ENCODE measurements at places on chromosomes 6 and 20.
A peak's percentile ranks its signal among the peaks of the same experiment; 100 is the strongest.

- no peak for DNase-seq
These were observed 5.0 kb upstream of the GDF5 start for GRCh38 chr20:35443003-35443402.

GRCh38 chr6:169831450-169832246 lies 80.2 kb downstream of the ERMARD start:
- peak; percentile 46 for DNase-seq

GRCh38 chr6:53585208-53585900 lies 40.5 kb upstream of the GCLC start:
- DNase-seq: no peak

DNA sequence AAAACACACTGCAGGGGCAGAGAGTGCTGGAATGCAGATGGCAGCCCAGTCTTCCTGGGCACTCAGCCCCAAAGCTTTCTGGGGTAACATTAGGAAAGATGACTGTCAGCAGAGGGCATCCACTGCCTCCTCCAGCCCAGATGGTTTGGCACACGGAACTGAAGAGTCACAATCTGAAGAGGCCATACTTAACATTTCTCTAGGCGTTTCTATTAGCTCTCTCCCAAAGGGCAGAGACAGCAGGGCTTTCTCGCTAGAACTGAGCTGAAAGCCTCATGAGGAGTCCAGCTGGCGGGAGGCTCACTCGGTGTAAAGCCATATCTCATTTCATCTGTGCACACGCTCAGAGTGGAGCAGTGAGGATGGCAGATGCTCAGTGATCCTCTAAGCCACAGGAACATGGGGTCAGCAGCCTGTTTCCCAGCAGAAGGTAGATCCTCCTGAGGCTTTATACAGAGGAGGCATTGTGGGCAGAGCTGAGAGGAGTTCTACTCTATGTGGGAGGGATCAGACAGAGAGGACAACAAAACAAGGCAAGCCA lies 28.1 kb downstream of the ALDH8A1 start:
- DNase-seq: no peak

- no peak for DNase-seq
These were observed 39.0 kb downstream of the GMPR start for GRCh38 chr6:16277101-16277981.

DNA sequence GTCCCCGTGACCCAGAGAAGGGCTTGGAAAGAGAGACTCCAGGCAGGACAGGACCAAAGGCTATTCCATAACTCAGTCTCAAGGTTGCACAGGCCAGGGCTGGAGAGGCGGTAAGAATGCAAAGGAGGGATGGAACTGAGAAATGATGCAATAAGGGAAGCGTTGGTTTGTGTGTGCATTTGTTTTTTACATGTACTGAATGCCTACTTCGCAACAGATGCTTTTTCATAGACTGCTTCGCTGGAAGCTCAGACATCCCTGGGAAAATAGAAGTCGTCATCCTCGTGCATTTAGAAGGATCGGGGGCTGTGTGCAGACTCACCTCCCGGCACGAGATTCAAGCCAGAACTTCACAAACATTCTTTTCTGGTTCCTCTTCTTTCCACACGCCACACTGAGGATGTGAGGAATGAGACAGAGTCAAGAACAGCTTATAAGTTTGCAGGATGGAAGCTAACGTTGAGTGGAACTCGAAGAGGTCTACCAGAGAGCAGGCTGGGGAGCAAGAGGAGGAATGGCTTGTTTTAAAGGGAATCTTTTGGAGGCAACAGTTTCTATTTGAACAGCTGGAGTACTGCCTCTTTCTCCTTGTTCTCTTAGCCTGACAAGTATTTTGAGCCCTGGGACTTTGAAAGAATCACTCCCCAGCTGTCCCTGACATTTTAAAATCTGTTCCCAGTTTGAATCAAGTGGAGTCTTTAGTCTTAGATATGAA lies 19.3 kb upstream of the LY86 start:
- DNase-seq: no peak

GRCh38 chr20:11377761-11378160 lies 539.9 kb upstream of the BTBD3 start:
- DNase-seq: no peak

DNA sequence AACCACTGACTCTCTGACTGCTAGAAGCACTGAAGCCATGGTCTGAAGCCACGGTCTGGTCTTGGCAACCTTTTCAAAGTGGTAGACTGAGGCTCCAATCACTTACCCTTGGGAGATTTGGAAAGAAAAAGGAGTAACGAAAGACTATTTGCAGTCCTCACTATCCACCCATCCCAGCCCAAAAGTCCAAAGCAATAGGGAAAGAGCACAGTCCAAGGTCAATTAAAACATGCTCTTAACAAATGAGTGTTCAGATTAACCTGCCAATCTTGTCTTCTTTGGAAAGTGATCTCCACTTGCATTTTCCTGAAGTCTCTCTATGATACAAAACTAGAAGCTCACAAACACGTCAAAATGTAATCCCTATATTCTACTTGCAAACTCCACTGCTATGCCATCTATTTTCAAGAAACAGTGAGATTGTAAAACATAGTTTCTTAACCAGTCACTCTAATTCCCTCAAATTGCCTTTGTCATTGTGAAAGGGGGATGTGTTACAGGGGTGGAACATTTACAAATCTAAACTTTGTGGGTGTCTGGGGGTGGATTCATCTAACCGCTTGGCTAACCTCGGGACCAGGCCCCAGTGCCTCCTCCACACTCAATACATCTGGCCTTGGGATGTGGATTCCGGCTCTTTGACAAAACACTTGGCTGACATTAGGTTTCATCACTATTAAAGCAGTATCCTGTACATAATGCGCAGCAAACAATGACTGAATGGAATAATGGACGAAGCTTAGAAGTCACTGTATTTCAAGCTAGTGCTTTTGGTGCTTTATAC lies 56.4 kb downstream of the B4GALT5 start:
- no peak for DNase-seq

DNA sequence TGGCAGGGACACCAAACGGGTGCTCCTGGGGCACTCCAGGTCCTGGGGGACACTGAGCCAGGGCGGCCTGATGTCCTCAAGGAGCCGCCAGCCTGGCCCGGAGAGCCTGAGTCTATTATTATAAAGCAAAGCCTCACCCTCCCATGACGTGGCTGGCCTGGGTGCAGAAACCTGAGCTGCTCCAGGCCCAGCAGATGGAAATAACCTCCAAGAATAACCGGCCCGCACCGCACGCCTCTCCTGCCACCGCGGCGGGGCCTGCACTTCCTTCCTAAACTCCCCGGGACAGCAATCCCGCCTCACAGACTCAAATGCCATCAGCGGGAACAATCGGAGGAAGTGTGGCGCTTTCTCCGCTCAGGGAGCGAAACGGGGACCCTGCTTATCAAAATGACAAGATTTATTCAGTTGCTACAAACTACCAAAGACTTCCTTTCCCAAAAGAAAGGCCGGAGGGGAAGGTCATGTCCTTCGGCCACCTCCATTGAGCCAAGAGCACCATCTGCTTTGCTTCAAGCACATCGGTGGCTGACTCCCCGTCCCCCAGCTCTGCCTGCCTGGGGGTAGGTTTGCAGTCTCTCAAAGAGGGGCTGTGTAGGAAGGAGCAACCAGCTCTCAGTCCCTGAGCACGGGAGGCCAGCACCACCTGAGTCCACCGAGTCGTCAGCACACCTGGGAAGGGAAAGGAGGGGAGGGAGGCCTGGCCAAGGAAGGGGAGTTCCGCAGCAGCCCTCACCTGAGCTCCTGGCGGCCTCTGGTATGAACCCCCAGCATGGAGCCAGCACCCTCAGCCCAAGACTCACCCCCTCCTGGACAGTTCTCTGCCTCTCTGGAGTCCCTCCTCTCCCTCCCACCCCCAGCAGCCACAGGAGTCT lies 78.6 kb upstream of the QKI start:
- DNase-seq: no peak

- DNase-seq: no peak
These were observed 9.2 kb downstream of the PHF3 start for GRCh38 chr6:63644668-63645326.

DNA sequence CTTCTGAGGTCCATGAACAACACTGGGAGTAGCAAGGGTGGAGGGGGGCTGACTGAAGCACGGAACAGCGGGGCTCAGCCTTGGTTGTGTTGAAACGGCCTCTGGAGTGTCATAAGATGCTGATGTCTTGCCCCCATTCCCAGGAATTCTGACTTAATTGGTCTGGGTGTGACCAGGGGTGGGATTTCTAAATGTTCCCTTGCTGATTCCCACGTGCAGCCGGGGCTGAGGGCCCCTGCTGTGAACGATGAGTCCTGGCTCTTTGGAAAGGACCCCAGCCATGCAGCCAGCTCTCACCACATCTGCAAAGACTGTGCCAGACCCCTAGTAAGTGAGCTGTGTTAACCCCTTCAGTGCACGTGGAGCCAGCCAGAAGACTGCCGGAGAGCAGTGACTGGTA lies 28.6 kb upstream of the FAM50B start:
- DNase-seq: no peak

DNA sequence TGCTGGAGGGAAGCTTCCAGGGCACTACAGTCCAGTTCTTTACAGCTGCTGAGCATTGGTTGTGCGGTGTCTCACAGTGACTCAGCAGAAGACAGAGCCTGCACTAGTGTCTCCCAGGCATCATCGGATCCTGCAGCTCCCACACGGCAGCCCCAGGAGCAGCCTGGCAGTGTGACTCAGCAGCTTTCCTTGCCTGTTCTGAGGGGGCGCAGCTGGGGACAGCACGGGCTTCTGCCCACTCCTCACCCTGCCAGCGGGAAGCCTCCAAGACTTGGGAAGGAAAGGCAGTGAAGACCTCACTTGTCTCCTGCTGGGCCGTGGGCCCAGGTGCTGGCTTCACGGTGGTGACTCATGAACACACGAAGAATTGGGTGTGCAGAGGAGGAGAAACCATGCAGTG lies 165.4 kb downstream of the SYNDIG1 start:
- DNase-seq: no peak

- no peak for DNase-seq
These were observed 51.0 kb upstream of the IL20RA start for GRCh38 chr6:137095651-137096238.

- DNase-seq: no peak
These were observed 246.0 kb upstream of the SPTLC3 start for GRCh38 chr20:12762725-12763124.

- no peak for DNase-seq
These were observed 359.4 kb downstream of the CD83 start for GRCh38 chr6:14476793-14477531.

- DNase-seq: no peak
These were observed 586 bp upstream of the NQO2 start for GRCh38 chr6:2998998-2999617.

DNA sequence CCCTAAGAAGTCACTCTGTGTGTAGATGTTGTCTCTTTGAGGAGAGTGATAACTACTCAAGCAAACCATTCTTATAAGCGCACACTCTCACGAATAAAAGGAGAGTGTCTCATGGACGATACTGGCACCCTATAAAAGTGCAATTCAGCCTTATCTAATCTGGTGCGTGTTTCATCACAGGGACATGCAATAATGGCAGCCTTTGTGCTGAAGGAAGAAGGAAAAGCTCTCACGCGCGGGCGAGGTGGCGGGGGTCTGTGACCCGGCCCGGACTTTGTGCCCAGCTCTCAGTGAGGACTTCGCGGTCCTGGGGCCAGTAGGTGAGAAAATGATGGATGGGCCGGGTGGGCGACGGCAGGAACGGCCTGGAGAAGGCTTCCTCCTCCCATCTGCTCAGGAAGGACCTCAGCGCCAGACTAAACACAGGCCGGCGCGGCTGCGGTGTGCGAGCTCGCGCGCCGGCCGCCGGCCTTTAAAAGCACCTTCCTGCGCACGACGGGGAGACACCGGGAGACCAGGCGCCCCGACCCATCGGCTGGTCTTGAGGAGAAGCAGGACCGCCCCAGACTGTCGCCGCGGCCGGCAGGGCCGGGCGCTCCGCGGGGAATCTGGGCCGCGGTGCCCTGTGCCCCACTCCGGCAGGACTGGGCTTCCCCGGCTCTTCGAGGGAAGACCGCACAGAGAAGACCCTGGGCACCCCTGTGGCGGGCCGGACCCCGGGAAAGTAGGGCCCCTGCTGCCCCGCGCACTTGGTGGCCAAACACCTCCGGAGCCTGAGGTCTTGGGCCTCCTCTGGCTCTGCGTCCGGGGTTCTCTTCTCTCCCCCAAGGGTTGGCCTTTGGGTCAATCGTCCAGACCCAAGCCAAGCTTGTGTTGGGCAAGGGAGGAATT lies 8.3 kb upstream of the FOXC1 start:
- DNase-seq: no peak

DNA sequence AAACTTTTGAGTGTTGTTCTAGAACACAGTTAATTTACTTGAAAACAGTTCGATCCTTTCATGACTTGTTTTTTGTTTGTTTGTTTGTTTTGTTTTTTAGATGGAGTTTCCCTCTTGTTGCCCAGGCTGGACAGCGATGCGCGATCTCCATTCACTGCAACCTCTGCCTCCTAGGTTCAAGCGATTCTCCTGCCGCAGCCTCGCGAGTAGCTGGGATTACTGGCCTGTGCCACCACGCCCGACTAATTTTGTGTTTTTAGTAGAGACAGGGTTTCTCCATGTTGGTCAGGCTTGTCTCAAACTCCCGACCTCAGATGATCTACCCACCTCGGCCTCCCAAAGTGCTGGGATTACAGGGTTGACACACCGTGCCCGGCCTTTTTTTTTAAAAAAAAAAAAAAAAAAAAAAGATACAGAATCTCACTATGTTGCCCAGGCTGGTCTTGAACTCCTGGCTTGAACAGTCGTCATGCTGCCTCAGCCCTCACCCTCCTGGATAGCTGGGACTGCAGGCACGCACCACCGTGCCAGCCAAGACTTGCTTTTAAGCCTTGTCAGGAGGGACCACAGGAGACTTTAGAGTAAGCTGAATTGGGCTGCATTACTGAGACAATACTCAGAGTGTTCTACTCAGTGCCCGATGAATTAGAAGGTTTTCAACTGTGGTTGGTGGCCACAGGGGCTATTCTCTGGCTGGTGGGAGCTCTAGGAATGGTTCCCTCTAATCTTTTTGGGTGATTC lies 76.7 kb upstream of the SLC22A16 start:
- DNase-seq: no peak

- no peak for DNase-seq
These were observed 1.6 kb upstream of the NCOA7 start for GRCh38 chr6:125789167-125789566.

DNA sequence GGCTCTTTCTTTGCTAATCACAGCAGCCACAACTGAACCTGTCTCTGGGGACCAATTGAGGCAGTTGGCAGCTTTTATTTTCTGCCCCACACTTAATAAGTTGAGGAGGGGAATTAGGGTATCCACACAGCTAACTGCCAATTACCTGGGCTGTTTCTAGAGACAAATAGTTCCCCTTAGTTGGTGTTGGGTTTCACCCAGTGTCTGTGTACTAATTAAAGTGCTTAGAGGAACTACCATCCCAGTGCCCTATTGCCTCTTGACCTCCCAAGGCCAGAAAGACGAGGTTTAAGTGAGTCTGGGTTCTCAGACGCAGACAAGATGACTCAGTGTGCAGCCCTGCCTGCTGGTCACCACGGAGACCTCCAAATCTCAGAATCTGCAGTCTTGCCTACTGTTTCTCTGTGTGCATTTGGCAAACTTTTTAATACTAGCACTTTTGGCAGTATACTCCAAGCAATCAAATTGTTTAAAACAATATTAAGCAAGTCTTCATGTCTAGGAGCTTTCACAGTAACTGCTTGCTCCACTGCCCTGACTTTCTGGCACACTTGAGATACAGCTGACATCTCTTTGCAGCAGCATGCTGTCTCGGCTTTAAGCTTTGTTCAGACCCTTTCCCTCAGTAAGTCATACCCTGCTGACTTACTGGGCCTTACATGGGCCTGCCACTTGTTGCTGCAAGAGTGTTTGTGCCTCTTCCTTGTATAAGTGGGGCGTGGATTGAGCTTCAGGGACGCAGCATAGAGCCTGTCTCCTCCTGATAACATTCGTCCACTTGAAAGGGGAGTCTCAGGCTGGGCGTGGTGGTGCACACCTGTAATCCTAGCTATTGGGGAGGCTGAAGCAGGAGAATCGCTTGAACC lies 31.9 kb downstream of the STK35 start:
- DNase-seq: no peak

GRCh38 chr6:159730332-159730676 lies 3.0 kb downstream of the WTAP start:
- DNase-seq: no peak
